Natural killer cell treated with Interleukin-12 subunit alpha and Interleukin-12 subunit beta and Interleukin-15 and Interleukin-18, amount 100 ng/mL, for 72 hours (primary cell): ENCODE measurements at places on chromosomes 4 and X.

DNA sequence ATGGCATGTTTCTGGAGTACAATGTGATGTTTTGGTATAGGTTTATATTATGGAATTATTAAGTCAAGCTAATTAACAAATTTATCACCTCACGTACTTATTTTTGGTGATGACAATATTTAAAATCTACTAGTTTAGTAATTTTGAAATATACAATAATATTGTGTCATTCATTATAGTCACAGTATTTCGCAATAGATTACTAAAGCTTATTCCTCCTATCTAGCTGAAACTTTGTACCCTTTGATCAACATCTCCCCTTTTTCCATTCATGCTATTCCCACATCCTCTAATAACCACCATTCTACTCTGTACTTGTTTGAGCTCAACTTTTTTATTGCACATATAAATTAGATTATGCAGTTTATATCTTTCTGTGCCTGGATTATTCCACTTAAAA, 164.8 kb upstream of the SPANXN4 start:
- DNase-seq = no peak

DNA sequence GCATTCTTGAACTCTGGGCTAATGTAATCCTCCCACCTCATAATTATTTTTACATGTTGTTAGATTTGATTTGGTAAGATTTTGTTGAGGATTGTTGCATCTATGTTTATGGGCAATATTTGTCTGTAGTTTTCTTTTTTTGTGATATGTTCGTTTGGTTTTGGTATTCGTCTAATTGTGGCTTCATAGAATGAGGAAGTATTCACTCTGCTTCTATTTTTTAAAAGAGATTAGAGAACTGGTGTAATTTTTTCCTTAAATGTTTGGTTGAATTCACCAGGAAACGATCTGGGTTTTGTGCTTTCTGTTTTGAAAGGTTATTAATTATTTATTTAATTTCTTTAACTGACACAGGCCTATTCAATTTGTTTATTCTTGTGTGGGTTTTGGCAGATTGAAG, 161.2 kb upstream of the NUDT6 start:
- no peak for DNase-seq

DNA sequence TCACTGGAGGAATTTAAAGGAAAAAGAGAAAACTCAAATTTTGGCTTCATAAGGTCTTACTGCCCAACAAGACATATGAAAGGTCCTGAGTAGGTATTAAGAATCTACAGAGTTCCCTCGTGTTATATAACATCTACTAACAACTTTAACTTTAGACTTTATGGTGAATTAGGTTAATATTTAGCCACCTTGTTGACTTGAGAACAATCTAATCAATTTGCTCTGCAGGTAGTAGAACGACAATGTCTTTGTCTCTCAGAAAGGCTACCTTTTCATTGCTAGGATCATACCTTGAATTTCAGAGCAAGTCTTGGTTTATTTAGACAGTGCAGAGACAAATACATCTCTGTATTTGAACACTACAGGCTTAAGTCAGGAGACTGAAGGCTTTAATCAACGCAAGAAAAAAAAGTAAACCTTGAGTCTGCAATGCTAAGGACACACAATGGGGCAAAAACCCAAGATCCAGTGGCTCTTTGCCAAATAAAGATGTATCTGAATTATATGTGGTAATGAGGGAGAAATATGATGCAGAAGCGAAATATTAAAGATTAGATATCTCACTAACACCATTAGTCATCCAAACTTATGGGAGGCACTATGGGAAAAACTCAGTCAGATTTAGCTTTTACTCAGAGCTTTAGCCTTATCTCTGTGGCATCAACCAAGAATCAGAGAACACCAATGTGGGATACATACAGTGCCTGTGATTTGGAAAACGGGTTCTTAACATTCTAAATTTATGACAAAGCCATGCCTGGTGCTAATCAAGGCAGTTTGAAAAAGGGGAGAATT, 93.6 kb upstream of the FTHL17 start:
- no peak for DNase-seq

GRCh38 chrX:143340190-143340589, 177.1 kb downstream of the SPANXN3 start:
- no peak for DNase-seq

DNA sequence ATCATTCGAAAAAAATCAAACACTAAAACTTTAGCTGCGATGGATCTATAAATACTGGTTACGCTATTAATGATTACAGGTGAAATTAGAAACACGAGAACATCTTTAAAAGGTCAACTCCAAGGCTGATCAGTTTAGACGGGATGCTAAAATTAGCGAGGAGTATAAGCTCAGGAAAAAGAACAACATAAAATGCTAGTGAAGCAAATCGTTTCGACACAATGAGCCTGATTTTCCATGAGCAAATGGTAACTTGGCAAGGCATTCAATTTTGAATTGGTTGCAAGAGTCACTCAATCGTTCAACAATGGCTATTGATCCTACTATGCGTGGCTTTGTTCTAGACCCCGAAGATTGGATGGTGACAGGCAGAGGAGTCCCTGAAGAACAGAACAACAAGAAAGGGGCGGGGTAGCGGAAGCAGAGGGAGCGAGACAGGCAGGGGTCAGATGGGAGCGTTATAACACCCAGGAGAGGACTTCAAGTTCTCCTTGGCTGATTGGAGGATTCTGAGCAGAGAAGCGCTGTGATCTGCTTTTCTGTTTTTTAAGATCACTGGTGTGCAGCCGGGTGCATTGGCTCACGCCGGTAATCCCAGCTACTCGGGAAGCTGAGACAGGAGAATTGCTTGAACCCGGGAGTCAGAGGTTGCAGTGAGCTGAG, 146.5 kb downstream of the RBM47 start:
- DNase-seq = no peak

- no peak for DNase-seq
Observed at GRCh38 chr4:113222471-113222870, 173.0 kb downstream of the ANK2 start.

- no peak for DNase-seq
Observed at GRCh38 chr4:5211282-5211839, 160.1 kb downstream of the STK32B start.

- no peak for DNase-seq
Observed at GRCh38 chr4:150240011-150240410, 161.8 kb downstream of the DCLK2 start.

DNA sequence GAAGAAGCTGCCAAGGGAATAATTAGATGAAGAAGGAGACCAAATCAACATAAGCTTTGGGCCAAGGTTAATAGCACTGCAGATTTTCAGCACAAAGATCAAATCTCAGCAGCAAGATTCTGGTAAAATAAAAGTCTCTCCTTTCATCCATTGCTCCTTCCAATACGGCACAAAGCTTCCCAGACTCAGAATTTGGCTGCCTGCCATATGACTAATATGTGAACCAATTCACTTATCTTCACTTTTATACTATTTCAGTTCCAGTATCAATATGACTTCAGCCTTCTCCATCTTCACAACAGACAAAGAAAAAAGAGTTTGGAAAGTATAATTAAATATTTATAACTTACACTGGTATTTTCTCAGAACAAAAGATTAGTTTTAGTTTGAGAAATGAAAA, 978.3 kb upstream of the GRID2 start:
- no peak for DNase-seq

GRCh38 chrX:148204195-148204594, 223.1 kb downstream of the FMR1NB start:
- DNase-seq = no peak

- DNase-seq = no peak
Observed at GRCh38 chrX:25004485-25005032, 11.2 kb downstream of the ARX start.

- no peak for DNase-seq
Observed at GRCh38 chr4:101172369-101172768, 175.0 kb downstream of the PPP3CA start.

DNA sequence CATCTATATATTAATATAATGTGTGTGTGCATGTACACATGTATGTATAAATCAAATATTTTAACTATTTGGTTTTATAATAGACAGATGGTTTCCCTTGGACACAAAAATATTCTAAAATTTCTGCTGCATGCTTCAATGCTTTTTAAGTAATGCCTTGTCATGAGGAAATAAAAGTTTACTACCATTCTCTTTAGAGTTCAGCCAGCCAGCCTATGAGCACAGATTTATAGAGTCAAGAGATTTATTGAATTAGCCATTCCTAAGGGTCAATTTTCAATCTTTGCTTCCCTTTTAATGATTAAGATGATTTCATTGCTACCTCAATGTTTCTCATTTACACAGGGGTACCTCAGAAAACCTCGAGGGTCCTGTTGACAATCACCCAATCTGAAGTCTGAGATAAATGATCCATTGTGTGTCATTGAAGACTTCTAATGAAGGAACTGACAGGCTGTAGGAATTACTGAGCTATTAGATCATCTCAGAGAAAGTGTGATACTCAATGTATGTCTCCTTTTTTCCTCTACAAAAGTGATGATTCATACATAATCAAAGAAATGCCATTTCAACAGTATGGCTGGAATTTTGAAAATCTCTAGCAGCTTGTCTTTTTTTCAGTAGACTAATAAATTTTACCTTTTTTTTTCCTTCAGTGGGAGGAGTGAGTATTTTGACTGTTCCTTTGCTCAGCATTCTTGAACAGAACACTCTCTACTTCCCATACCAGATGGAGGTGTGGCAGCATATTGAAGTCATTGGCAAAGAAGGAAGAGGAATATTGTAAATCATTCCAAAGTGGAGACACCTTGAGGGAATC, 222.6 kb upstream of the PCDH18 start:
- DNase-seq = no peak

DNA sequence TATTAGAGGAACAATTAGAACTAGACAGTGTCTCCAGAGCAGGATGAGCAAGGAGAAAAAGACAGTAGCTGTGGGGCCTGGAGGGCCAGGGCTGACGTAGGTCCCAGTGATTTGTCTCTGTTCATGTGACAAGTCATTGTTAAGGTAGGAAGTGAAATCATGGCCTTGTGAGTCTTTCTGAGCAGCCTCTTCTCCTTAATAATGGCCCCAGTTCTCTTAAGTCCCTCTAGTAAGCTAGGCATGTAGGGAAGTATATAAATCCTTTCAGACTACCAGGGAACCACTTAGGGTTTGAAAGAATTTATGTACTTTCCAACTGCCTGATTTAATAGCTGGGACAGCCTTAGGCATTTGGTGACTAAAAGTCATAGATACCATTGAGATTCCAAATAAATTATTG, 133.0 kb downstream of the KLHL8 start:
- no peak for DNase-seq

- DNase-seq = no peak
Observed at GRCh38 chrX:101160001-101160400, 59.6 kb upstream of the DRP2 start.

- peak; percentile 71 for DNase-seq
Observed at GRCh38 chr4:15765910-15766697, 12.0 kb upstream of the CD38 start.

GRCh38 chr4:168859888-168860694, 150.0 kb downstream of the CBR4 start:
- no peak for DNase-seq

- no peak for DNase-seq
Observed at GRCh38 chr4:118843237-118843636, 7.3 kb upstream of the SEC24D start.

GRCh38 chr4:94561249-94562024, 109.7 kb downstream of the PDLIM5 start:
- DNase-seq = no peak

- no peak for DNase-seq
Observed at GRCh38 chr4:53161787-53162433, 204.0 kb downstream of the SCFD2 start.

- no peak for DNase-seq
Observed at GRCh38 chrX:40127052-40127451, 29.3 kb upstream of the BCOR start.

DNA sequence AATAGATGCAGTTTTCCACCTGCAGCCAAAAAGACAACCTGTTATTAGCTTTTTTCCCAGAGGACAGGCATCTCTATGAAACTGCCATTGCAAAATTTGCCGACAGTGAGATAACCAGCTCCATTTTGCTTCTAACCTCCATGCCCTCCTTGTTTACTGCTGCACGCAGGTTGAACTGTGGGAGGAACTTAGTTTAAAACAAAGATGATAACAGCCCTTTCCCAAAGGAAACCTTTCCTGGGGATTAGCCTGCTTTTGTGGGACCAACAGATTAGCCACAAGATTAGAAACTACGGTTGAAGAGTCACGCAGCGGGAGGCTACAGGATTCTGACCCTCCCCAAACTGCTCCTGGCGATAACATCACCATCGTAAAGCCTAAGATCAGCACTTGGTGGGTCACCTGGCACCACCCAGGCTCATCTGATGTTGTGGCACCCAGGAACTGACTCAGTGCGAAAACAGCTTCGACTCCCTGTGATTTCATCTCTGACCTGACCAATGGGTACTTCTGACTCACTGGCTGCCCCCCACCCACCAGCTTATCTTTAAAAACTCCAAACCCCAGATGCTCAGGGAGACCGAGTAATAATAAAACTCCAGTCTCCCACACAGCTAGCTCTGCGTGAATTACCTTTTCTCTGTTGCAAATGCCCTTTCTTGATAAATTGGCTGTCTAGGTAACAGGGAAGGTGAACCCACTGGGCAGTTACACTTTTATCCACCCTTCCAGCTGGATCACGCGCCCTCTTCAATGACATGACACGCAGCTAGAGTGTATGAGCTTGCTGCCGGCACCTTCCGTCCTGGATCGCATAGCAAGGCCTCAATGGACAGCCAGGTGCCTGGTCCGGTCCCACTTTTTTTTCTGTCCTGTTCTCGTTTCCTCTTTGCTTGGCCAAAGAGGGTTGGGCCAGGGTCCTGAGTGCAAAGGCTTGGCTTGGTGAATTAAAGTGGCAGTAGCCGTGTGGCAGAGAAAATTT, 27.2 kb downstream of the NOP14 start:
- peak; percentile 83 for DNase-seq

DNA sequence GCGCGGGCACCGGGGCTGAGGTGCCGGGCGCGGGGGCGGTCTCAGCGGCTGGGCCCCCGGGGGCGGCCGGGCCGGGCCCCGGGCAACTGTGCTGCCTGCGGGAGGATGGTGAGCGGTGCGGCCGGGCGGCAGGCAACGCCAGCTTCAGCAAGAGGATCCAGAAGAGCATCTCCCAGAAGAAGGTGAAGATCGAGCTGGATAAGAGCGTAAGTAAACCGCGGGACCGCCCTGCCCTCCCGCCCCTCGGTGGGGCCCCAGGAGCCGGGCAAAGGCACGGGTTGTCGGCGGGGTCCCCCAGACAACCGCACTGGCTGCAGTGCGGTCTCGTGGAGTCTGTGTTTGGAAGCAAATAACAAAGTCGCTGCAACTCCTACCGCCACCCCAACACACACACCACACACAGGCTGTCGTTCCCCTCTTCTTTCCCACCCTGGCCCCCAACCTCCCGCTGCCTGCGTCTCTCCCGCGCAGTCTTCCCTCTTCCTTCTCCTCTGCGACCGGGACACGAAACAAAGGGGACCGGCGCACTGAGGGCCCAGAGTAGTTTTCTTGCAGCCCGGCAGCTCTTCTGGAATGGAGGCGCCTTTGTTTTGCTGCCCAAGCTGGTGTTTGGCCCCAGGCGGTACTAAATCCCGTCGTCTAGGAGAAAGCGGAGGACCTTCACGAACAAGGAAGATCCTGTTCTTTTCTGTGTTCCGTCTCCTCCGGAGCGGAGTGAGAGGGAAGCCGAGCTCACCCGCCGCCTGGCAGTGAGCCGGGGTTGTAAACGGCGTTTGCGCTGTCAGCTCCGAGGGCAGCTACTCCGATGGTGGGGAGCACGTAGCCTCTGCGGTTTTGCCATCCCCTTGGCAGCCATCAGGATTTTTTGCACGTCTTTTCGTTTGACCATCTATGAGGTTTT, 788 bp downstream of the SAP30 start:
- no peak for DNase-seq
